ENCODE measurements at places on chromosomes 2 and 18.

DNA sequence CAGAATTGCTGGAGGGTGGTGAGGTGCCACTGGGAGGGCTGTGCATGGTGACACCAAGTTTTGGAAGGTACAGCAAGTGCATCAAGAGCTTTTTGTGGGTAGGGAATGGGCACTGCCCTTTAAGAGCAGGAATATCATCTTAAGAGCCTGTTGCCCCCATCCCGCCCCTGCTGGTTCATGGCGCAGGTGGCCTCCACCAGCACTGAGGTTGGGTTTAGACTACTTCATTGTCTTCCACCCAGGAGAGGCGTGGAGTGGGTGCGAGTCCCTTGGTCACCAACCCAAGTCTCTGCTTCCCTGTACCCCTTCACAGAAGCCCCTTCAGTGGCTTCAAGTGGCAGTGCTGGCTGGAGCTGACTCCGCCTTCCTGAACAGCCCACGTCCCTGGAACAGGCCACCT lies 7.8 kb downstream of the RNPEPL1 start:
- peaks cover 6% of the 10 kb centered on the region for H3K36me3 ChIP-seq
- H3K27me3 ChIP-seq: no peaks in the 10 kb centered on the region
- no peak for DNase-seq
- no peaks in the 10 kb centered on the region for H3K4me1 ChIP-seq
- H3K27ac ChIP-seq: no peak overlapping the region

DNA sequence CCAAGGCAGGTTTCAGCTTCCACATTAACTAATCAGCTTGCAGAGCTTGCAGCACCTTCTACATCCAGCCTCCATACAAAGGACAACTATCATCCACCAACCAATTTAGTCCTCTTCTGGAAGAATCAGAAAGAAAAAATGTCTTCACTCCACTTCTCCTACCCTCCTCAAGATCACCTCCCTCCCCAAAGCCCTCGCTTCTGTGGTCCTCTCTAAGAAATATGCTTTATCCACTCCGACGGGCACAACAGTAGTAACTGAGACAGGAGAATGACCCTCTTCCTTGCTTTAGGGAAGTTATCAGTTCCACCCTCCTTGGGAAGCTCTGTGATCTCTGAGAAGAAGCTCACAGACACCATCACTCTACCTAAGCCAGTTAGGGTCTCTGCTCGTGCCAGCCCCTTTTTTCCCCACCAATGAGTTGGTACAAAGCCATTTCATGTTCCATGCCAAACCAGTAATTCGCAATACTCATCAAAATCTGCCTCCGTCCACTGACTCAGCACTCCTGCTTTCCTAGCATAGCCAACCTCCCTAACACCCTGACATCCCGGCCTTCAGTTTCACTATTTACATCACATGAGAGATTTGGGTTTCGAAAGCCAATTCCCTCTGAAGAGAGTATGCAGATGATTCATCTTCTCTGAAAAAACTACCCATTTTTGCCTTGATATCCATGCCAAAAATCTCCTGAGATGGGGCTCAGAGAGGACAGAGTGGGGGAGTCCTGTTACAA lies 114.1 kb upstream of the PKDCC start:
- no peaks in the 10 kb centered on the region for H3K36me3 ChIP-seq
- peak overlapping the region; percentile 87 for H3K27ac ChIP-seq
- peak overlapping the region; percentile 27 for H3K4me3 ChIP-seq
- no peaks in the 10 kb centered on the region for H3K27me3 ChIP-seq
- DNase-seq: no peak
- peaks cover 83% of the 10 kb centered on the region for H3K4me1 ChIP-seq

GRCh38 chr18:55096263-55096951 lies 137.1 kb upstream of the CCDC68 start:
- H3K4me1 ChIP-seq: peaks cover 22% of the 10 kb centered on the region
- no peaks in the 10 kb centered on the region for H3K27me3 ChIP-seq
- no peak overlapping the region for H3K4me3 ChIP-seq
- H3K27ac ChIP-seq: no peak overlapping the region

- H3K4me3 ChIP-seq: no peak overlapping the region
- H3K27me3 ChIP-seq: no peaks in the 10 kb centered on the region
- H3K4me1 ChIP-seq: no peaks in the 10 kb centered on the region
- peaks cover 43% of the 10 kb centered on the region for H3K36me3 ChIP-seq
- DNase-seq: no peak
These were observed 26.3 kb downstream of the FN1 start for GRCh38 chr2:215409331-215410127.

DNA sequence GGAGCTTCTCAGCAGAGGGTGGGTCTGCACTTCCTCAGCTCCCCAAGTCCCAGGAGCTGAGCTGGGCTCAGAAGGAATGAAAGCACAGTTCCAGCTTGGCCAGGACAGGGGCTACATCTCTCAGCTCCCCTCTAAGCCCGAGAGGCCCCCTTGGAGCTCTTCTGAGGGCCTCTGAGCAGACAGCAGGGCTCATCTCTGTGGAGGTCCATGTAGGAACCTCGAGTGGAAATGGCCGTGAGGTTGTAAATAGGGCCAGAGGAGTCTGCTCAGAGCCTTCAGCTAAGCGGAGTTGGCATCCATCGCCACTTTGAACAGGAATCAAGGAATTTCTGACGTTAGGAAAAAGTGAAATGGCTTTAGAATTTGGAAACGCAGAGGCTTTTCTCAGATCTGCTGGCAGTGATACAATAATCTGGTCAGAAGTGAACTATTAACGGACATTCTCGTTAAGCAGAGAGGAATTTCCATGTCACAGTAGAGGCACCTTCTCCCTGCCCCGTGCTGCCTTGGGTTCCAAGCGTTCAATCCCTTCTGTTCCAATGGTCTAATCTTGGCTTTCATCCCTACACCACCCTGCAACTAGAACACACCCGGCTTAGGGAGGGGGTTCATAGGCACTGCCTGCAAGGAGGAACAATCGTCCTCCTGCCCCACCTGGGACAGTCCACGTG lies 213.9 kb downstream of the NDUFA10 start:
- H3K4me3 ChIP-seq: no peak overlapping the region
- H3K4me1 ChIP-seq: peaks cover 9% of the 10 kb centered on the region
- DNase-seq: peak; percentile 11
- H3K36me3 ChIP-seq: no peaks in the 10 kb centered on the region
- peaks cover 30% of the 10 kb centered on the region for H3K27me3 ChIP-seq
- no peak overlapping the region for H3K27ac ChIP-seq
